HAP-1 (cell line): ENCODE measurements at places on chromosomes 13 and 19.

- peak; percentile 17 for DNase-seq
These were observed 29.0 kb upstream of the SLITRK6 start for GRCh38 chr13:85828094-85828684.

- DNase-seq, result no peak
These were observed 78.9 kb downstream of the TNFSF11 start for GRCh38 chr13:42652642-42653415.

- DNase-seq, result no peak
These were observed 9.1 kb downstream of the ZNF610 start for GRCh38 chr19:52345162-52345561.

DNA sequence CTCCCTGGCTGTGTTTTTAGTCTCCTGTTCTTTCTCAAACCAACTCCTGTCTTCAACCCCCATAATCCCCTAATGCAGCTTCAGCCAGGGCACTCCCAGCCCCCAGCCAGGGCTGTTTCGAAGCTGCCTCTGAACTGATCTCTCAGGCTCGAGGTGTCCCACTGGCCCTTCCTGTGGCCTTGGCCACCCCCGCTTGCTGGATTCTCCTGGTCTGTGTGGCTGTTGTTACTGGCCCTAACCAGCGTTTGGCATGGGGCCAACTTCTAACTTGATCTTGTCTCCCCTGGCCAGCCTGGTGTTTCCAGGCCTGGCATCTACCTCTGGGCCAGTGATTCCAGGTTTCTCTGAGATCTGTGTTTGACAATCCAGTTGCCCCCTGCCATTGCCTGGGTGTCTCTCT is 11.0 kb downstream of the XAB2 start:
- DNase-seq, result no peak

GRCh38 chr13:69450245-69450644 is 657.4 kb upstream of the ATXN8OS start:
- peak; percentile 75 for DNase-seq

DNA sequence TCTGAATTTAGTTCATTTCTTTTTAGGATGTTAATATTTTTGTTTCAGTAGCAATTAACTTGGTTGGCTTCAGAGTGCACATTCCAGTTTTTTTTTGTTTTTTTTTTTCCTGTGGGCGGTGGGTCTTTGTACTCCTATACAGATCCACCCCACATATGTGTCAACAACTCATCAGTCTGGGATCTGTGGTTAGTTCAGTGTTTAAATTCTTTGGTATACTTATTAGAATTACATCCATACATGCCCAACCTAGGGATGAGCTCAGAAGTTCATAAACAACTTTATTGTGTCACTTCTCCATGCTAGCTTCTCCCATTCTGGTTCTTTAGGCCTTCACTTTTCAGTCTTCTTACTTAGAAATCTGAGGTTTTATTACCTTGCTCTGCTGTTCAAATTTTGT is 50.9 kb downstream of the PCCA start:
- no peak for DNase-seq

GRCh38 chr13:99237981-99238662 is 20.1 kb downstream of the GPR18 start:
- no peak for DNase-seq

GRCh38 chr19:1812426-1813191 is 533 bp upstream of the ATP8B3 start:
- peak; percentile 97 for DNase-seq
